ENCODE measurements at places on chromosomes 12 and 14.

GRCh38 chr12:32906399-32907165 is 10.0 kb upstream of the PKP2 start:
- DNase-seq, result no peak

DNA sequence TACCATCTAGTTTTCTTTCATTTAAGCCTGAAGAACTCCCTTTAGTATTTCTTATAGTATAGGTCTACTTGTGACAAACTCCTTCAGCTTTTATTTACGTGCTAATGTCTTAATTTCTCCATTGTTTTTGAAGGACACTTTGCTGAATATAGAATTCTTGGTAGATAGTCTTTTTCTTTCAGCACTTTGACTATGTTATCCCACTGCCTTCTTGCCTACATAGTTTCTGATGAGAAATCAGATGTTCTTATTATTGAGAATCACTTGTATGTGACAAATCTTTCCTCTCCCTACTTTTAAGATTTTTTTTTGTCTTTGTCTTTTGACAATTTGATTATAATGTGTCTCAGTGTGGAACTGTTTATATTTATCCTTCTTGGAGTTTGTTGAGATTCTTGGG is 5.1 kb upstream of the MIS18BP1 start:
- no peak for DNase-seq

DNA sequence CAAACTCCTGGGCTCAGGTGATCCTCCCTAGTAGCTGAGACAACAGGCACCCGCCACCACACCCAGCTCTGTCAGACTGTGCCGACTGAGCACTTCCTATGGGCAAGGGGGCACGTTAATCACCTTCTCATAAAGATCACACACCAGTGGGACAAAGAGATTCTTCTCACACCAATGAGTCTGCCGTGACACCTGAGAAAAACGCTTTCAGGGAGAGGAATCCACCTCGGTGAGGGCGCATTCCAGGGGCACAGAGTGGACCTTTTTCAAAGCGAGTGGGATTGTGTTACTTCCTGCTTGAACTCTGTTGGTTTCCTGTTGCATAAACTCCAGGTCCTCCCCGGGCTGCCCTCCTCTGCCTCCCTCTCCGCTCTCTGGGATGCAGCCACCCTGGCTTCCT is 17.5 kb upstream of the SCARB1 start:
- no peak for DNase-seq

GRCh38 chr12:5258498-5258897 is 173.4 kb upstream of the NTF3 start:
- DNase-seq, result no peak
